ENCODE measurements at places on chromosomes 1 and 21.
A peak's percentile ranks its signal among the peaks of the same experiment; 100 is the strongest.

DNA sequence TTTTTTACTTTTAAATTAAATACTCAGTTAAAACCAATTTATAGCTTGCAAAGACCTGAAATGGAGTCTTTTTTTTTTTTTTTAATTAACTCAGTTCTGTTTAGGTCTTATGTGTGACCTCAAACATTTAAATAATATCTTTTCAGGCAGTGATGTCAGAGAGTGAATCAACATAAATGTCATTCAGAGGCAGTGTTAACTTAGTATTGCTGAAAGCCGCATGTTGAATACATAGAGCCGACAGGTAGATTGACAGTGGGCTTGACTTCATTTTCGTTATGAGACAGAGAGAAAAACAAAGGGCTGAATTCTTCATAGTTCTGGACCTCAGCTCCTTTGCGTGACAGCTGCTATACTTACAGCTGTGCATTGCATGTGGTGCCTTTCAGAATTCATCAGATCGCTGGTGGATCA lies 51.5 kb downstream of the PRDM2 start:
- no peak for DNase-seq

DNA sequence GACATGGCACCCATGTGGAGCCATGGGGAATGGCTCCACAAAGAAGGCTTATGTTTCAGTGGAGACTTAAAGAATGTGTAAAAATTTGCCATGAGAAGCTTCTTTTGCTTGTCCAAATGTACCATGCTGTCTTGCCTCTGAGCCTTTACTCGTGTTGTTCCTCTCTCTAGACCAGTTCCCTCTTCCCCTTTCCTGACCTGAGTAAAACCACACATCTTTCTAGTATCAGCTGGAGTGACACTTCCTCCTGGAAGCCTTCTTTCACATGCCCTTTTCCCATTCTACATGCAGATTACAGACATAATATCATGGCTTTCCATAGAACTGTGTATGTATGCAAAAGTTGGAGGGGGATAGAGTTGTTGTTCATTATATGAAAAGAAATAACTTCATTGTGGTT lies 13.6 kb upstream of the GPX7 start:
- no peak for DNase-seq

GRCh38 chr1:44501047-44501890 lies 96.2 kb downstream of the RNF220 start:
- no peak for DNase-seq

DNA sequence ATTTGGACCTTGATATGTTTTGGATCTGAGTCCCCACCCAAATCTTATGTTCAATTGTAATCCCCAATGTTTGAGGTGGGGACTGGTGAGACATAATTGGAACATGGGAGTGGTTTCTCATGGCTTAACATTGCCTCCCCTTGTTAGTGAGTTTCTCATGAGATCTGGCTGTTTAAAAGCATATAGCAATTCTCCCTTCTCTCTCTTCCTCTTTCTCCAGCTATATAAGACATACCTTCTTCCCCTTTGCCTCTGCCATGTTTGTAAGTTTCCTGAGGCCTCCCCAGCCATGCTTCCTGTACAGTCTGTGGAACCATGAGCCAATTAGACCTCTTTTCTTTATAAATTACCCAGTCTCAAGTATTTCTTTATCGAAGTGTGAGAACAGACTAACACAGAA lies 692.4 kb downstream of the KCNT2 start:
- no peak for DNase-seq

GRCh38 chr1:21165646-21166045 lies 11.1 kb downstream of the EIF4G3 start:
- no peak for DNase-seq

- DNase-seq: no peak
Measured at GRCh38 chr1:217211486-217211885, 419.4 kb downstream of the GPATCH2 start.

DNA sequence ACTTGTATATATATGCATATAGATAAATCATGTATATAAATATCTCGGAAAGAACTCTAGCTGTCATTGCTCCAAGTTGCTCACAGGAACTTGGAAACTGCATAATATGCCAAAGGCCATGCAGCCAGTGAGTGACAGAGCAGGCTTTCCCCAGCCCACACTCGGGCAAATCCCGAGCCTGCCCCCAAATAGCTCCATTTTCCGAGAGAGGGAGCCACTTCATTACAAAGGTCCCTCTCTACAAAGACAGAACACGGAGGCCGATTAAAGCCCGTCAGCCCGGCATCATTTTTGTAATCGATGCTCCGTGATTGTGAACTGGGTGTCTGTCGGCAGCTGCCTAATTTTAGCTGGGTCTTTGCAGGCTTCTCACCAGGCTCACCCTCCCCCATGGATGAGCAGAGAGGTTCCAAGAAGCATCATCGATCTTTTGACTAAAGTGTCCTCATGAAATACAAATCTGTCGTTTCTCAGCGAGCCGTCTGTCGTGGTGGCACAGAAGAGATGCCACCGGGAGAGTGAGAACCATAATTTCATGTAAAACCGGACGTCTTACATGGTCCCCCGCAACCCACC lies 663.9 kb downstream of the PTPRU start:
- no peak for DNase-seq

GRCh38 chr1:18464665-18465050 lies 16.1 kb upstream of the KLHDC7A start:
- no peak for DNase-seq

GRCh38 chr1:67590329-67590728 lies 94.7 kb upstream of the GADD45A start:
- DNase-seq: no peak

- DNase-seq: no peak
Measured at GRCh38 chr1:87983841-87984240, 655.2 kb downstream of the LMO4 start.

DNA sequence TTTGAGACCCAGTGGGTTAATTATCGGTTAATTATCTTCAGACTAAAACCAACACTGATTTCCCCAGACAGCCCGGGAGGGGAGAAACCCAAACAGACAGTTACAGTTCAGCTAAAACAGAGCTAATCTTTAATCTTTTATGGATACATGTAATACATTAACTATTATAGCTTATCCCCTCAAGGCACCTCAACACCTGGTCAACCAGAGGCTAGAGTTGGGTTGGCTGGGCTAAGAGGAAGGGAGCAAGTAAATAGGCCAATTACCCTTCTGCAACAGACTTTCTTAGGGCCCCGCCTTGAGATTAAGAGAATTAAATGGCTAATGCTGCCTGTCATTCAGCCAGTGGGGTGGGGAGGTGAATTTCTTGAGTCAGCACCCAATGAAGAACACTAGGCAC lies 6.6 kb upstream of the MED18 start:
- no peak for DNase-seq

GRCh38 chr1:226549937-226550671 lies 1.5 kb downstream of the STUM start:
- DNase-seq: peak; percentile 3

All from stimulated activated CD4-positive, alpha-beta T cell treated with anti-CD3 and anti-CD28 coated beads, Interleukin-1b, Interleukin-23, amount 100 ng/mL, for 48 hours (primary cell).